Transverse colon (tissue), 4 donors: ENCODE measurements at places on chromosomes 11 and 22. TPM values are rescaled to one million over a fixed set of nuclear protein-coding genes. Genes with fewer than 3 reads are reported as not detected.
A peak's percentile ranks its signal among the peaks of the same experiment; 100 is the strongest.

DNA sequence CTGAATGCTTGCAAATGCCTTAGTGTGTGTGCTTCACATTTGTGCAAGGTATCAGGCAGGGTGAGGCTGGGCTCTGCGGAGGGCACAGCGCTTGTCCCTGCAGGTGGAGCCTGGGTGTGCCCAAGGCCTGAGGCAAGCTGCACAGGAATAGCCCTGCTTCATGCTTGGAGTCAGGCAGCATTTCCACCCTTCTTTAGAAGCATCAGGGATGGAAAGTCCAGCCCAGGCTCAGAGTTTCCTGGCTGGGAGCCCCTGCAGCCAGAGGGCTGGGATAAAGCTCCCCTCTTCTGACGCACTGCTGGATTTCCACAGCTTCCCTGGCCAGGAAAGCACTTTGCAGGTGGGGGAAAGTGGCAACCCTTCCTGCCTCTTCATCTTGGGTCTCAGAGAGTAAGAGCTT, 63.4 kb downstream of the GALNT18 start:
- peaks cover 9% of the 10 kb centered on the region for H3K4me1 ChIP-seq
- H3K4me3 ChIP-seq, result no peak overlapping the region
- H3K27ac ChIP-seq, result no peak overlapping the region
- DNase-seq, result peak; percentile 43

The ACR gene
- not detected for total RNA-seq

- no peaks in the 10 kb centered on the region for H3K4me1 ChIP-seq
- no peaks in the 10 kb centered on the region for H3K36me3 ChIP-seq
- no peak overlapping the region for H3K4me3 ChIP-seq
- no peak for DNase-seq
Measured at GRCh38 chr11:17437366-17437765, 39.3 kb downstream of the ABCC8 start.

- no peaks in the 10 kb centered on the region for H3K27me3 ChIP-seq
- no peak overlapping the region for H3K27ac ChIP-seq
- H3K4me3 ChIP-seq, result no peak overlapping the region
- H3K4me1 ChIP-seq, result no peaks in the 10 kb centered on the region
- H3K36me3 ChIP-seq, result no peaks in the 10 kb centered on the region
Measured at GRCh38 chr22:26095256-26095956, 73.9 kb upstream of the SEZ6L start.

GRCh38 chr11:29773656-29774264, 243.1 kb downstream of the KCNA4 start:
- H3K4me1 ChIP-seq, result no peaks in the 10 kb centered on the region
- no peak overlapping the region for H3K4me3 ChIP-seq
- H3K36me3 ChIP-seq, result no peaks in the 10 kb centered on the region
